ENCODE measurements at places on chromosomes 12 and 14.

DNA sequence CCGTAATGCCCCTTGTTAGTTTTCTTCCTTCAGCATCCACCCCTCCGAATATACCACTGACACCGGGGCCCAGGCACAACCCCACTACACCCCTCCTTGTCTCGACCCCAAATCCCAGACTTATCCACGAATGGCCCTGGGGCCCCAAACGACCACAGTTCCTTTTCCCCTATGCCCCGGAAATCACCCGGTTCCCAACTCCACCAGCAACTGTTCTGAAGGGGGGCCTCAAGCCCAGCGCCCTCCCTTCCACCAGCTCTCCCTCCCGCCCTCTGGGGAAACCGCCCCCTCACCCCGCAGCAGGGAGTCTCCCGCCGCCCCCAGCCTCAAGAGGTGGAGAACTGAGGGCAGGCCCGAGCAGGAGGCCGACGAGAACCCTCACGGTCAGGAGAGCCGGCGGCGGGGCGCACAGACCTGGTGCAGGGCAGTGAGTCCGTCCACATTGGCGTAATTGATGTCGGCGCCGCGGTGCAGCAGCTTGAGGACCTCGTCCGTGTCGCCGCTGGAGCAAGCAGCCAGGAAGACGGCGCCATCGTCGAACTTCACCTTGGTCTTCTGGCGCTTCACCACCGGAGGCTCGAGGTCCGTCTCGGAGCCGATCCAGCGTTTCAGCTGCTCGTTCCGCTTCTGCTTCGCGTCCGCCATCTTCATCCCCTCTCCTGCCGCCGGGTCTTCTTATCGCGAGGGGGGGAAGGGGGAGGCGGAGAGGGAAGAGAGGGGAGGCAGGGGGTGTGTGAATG is 446 bp downstream of the PPP1R12A start:
- no peak for DNase-seq

- no peak for DNase-seq
Measured at GRCh38 chr14:50798048-50798421, 32.9 kb downstream of the NIN start.

GRCh38 chr12:52790427-52791270 is 5.3 kb downstream of the KRT3 start:
- DNase-seq: no peak

GRCh38 chr12:75452675-75453330 is 27.8 kb upstream of the GLIPR1 start:
- no peak for DNase-seq

DNA sequence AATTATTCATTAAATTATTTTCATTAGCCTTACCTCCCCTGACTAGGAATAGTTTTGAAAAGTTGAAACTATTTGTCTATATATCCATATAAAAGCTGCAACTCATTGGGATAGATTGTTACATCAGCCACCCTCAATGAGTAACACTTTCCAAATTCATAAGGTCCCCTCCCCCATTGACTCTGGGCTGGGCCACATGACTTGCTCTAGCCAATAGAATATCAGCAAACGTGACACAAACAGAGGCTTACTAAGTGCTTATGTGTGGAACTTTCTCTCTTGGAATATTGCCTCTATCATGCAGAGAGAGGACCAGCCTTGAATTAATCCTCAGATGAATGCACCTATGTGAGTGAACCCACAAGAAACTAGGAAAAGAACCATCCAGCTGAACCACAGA is 213.7 kb downstream of the CCDC59 start:
- DNase-seq: no peak

DNA sequence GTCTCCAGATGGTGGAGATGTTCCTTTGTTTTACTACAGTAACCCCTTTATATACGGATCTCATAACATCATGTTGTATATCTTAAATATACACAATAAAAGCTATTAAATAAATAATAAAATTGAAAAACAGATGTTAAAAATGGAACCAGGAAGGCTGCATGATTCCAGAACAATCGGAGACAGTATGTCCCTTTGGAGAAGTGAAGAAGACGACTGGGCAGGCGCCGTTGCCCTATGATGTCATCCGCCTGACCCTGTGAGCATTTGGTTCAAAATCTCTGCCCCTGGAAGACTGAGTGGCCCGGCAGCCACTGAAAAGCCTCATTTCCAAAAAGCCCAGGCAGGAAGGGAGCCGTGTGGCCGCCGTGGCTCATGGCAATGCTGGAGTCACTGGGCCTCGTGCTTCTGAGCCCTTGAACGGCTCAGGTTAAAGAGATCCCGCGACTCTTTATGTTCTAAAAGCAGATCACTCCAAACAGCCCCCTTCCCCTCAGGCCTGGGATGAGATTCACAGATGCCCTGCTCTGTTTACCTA is 30.8 kb downstream of the RIMBP2 start:
- DNase-seq: no peak

- no peak for DNase-seq
Measured at GRCh38 chr12:53464685-53465418, 12.9 kb downstream of the PCBP2 start.

- DNase-seq: no peak
Measured at GRCh38 chr12:109789526-109790048, 43.6 kb downstream of the TRPV4 start.

DNA sequence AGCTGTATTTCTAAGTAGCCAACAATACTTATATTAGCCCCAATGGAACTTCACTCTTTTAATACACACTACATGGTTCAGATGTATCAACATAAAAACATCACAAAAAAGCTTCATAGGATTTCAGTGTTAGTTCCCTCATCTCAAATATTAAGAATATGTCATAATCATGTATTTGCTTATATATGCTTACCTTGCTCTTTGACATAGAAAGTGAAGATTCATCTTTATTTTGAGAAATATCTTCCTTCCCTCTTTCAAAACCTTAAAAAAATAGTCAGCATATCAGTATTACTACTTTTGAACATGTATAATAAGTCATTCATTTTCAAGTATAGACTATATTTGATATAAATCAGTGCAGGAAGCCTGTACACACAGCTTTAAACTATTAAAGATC is 62.2 kb upstream of the BBS10 start:
- no peak for DNase-seq

GRCh38 chr14:101926085-101926484 is 38.3 kb upstream of the DYNC1H1 start:
- no peak for DNase-seq

- no peak for DNase-seq
Measured at GRCh38 chr12:122882908-122883558, 12.9 kb downstream of the VPS37B start.

- no peak for DNase-seq
Measured at GRCh38 chr12:69630191-69630590, 19.5 kb upstream of the LRRC10 start.

DNA sequence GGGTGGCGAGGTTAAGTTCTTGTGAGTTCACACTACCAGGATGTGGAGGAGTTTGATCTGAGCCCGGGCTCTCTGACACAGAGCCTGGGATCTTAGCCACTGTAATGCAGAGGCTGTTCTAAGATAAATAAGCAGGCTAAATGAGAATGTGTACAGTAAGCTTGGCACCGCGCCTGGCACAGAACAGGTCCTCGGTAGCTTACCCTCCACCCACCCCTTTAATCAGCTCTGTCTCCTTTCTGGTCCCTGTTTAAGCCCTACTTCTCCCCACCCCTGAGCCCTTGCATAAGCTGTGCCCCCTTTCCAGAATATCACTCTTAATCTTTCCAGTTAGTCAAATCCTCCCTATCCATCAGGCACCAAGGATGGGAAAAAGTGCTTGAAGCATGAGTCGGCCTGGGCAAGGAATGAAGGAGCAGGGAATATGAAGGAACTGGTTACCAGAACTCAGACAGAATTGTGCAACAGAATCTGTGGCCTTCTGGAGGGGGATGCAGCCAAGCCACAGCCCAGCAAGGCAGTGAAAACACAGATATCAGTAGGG is 32.8 kb upstream of the CMKLR1 start:
- DNase-seq: no peak

GRCh38 chr12:71069311-71069710 is 88.5 kb downstream of the TSPAN8 start:
- no peak for DNase-seq

DNA sequence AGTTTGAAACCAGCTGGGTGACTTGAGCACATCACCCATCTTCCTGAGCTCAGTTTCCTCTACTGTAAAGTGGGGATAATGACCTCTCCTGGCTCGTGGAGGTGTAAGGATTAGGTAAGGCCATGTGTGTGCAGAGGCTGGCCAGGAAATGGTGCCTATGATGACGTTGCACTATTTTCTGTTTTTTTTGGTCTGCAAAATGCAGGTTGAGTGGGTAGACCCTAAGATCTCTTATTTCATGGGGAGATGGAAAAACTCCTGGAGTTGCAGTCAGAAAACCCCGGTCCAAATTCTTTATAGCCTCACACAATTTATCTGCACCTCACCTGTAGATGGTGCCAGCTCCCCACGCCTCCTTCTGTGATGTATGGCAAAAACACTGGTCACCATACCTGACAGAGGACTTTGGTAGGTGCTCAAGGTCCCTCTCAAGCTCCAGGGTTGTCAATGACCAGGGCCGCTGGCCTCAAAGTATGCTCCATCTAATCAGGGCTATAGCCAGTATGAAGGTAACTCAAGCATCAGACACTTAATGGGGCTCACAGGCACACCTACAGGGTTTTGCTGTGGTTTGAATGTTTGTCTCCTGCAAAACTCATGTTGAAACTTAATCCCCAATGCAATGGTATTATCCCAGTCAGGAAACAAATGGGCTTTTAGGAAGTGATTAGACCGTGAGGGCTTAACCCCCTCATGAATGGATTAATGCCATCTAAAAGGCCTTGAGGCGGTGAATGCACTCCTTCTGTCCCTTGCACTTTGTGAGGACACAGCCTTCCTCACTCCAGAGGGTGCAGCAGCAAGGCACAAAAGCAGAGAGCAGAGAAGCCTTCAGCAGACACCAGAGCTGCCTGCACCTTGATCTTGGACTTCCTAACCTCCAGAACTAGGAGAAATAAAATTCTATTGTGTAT is 17.6 kb downstream of the C14orf132 start:
- DNase-seq: no peak

- DNase-seq: no peak
Measured at GRCh38 chr12:65867394-65867793, 43.1 kb downstream of the HMGA2 start.

GRCh38 chr12:105672121-105672975 is 341.9 kb downstream of the C12orf75 start:
- no peak for DNase-seq

DNA sequence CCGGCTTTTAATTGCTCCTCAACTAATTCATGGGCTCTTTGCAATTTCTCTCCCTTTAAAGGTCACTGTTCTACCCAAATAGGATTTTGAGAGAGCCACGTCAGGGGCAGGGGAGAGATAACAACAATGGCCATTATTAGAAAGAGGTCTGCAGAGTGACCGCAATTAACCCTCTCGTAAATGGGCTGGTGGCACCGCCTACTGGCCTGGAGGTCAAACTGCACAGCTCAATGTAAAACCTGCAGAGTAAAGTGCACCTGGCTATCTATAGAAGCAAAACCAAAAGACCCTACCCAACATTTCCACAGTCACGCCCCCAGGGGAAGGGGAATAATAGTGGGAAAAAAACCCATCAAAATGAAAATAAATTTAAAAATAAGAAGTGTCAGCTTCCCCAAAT is 21.6 kb upstream of the CLEC4E start:
- no peak for DNase-seq

DNA sequence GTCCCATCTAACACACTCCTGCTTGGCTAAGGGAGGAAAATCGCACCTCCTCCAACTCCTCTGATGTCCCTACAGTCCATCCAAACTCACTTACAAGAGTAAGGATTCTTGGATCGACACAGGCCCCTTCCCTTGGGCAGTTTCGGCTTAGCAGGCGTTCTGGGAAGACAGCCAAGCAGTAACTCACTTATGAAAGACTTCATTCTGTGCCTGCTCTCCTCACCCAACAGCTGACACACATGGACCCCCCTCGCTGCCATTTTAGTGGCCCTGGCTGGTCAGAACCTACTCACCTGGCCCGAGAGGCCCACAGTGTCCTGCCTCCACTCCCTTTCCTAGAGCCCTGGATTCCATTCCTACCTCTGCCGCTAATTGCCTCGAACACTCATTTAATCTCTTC is 52.3 kb upstream of the BCL2L14 start:
- no peak for DNase-seq

- DNase-seq: no peak
Measured at GRCh38 chr14:38662781-38663180, 406.9 kb upstream of the CLEC14A start.

GRCh38 chr12:66058554-66058953 is 72.0 kb downstream of the LLPH start:
- DNase-seq: no peak

- no peak for DNase-seq
Measured at GRCh38 chr14:65012353-65012752, 25.7 kb downstream of the FNTB start.

- no peak for DNase-seq
Measured at GRCh38 chr14:74594606-74595005, 17.4 kb downstream of the LTBP2 start.

DNA sequence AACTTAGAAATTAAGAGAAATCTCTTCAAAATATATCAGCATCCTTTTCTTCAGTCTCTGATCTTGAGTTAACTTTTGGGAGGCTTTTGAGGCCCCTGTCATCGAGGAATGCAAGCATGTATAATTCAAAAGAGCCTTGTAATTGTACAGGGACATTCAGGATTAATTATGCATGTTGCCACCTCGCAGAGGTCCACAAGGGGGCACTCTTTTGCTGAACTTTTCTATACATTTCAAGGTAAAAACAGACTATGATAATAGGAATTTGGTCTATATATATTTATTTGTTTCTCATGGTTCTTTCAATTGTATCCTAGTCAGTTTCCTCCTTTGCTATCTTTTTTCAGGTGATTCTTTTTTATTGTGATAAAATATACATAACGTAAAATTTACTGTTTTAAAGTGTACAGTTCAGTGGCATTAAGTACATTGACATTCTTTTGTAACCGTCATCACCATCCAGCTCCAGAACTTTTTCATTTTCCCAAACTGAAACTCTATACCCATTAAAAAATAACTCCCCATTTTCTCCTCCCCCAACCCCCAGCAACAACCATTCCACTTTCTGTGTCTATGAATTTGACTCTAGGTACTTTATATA is 47.0 kb upstream of the SLC2A13 start:
- no peak for DNase-seq

DNA sequence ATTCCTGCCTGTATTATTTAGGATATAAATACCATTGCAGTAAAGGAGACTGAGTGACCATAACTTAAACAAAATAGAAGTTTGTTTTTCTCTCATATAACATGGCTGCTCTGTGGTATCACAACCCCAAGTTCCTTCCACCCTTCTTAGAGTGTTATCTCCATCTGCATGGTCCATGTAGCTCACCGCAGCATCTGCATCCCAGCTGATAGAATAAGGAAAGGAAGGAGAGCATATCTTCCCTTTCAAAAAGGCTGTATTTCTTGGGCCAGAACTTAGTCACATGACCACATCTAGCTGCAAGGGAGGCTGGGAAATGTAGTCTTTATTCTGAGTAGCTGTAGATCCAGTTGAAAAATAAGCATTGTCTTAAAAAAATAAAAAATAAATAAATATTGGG is 184.8 kb upstream of the NUDT4 start:
- no peak for DNase-seq

- DNase-seq: no peak
Measured at GRCh38 chr12:102171951-102172350, 25.7 kb downstream of the PMCH start.

GRCh38 chr12:57632958-57633840 is at the start of gene B4GALNT1:
TSS of gene B4GALNT1 (minus strand) at chr12:57633201. CDS start at chr12:57632132, 1,069 bp downstream.
- DNase-seq: no peak

- no peak for DNase-seq
Measured at GRCh38 chr12:50415899-50416479, 15.3 kb downstream of the LARP4 start.

Measured in stimulated activated CD4-positive, alpha-beta T cell treated with anti-CD3 and anti-CD28 coated beads, TNF-alpha, amount 100 ng/mL, for 48 hours (primary cell).